ENCODE measurements at places on chromosomes 16 and 17.

DNA sequence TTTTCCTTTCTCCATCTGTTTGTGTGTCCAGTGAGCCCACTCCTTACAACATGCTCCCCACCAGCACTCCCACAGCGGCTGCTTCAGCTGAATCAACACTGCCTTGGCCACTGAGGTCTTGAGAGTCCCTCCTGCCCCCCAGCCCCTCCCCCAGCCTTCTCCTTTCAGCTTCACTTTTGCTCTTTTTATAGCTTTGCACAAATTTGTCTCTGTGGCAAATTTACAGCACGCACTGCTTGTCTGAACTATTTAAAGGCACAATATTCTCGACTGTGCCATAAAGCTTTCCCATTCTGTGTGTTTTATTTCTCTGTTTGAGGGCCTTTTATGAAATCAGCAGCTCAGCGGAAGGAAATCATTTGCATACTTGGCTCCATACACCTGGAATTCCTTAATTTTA is 579.3 kb downstream of the TOX3 start:
- no peak overlapping the region for H3K4me3 ChIP-seq
- no peak overlapping the region for H3K27ac ChIP-seq
- DNase-seq, result no peak
- no peaks in the 10 kb centered on the region for H3K4me1 ChIP-seq

GRCh38 chr17:4769628-4770027 is 2.1 kb upstream of the TM4SF5 start:
- H3K36me3 ChIP-seq, result no peaks in the 10 kb centered on the region
- no peak for DNase-seq
- no peak overlapping the region for H3K4me3 ChIP-seq
- H3K27ac ChIP-seq, result no peak overlapping the region
- H3K27me3 ChIP-seq, result no peaks in the 10 kb centered on the region
- H3K4me1 ChIP-seq, result no peaks in the 10 kb centered on the region

DNA sequence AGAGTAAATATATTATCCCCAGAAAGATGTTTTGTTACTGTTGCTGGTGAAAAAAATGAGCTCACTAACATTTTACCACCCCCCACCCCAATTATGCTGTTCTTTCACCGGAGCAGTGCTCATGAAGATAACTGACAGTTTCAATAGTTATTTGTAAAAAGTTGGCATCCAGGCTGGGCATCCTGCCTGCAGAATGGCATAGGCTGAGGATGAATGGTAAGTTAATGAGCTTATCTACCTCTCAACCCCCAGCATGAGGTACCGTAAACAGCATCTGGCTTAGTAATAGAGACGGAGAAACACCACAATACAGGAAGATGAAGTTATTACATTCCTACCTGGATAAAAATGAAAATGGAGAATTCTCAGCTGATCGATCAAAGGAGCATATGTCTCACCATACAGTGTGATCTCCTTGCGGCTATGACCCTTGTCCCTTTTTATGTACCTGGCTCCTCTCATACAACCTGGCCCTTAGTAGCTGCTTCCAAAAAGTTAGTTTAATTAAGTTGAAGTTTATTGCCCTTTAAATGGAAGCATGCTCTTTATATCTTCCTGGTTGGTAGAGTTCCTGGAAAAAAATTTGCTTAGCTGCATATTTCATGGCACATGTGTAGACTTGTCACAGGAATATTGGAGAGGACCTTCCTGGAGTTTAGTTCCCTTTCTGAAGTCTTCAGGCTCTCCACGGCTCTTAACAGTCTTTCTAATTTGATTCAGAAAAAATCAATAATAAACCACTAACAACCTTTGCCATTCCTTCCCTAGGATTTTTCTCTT is 61.2 kb upstream of the MPHOSPH6 start:
- no peak overlapping the region for H3K27ac ChIP-seq
- H3K27me3 ChIP-seq, result no peaks in the 10 kb centered on the region
- H3K36me3 ChIP-seq, result no peaks in the 10 kb centered on the region
- H3K4me3 ChIP-seq, result no peak overlapping the region
- DNase-seq, result no peak

- no peak for DNase-seq
- no peak within 1 kb of the TSS for H3K27ac ChIP-seq
- H3K4me3 ChIP-seq, result peak within 1 kb of the TSS; percentile 57
- H3K4me1 ChIP-seq, result peaks cover 6% of the 10 kb centered on the region
- no peaks in the 10 kb centered on the region for H3K36me3 ChIP-seq
Observed at GRCh38 chr16:1152651-1153259, at the start of gene CACNA1H. CACNA1H (plus strand) TSS chr16:1153106; CDS start chr16:1153738, 632 bp downstream.

DNA sequence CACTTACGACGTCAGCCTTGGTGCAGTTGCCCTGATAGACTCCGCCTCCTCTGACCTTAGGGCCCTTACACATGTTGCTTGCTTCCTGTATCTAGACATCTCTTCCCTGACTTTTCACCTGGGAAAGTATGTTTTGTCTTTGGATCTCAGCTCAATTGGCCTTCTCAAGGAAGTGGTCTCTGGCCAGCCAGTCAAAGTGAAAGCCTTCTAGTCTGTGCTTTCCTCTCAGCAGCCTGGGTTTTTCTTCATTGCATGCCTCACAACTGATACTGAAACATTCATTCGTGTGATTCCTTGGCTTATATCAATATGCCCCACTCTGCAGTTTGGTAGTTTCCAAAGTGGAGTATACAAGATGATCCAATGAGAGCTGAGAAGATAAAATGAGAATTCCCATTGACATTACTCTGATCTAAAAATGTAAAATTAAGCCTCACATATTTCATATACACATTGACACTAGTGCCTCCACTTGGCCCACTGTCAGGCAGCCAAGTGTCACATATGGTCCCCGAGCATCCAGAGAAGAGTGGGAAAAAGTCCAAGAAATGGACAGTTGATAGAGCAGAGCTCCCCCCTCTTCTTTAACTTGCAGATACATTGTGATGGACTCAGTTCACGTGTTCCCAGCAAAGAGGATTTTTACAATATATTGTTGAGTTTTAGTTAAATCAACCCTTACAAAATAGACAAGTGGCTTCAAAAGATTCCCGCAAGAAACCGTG is 371.2 kb upstream of the ASIC2 start:
- peak; percentile 28 for DNase-seq
- H3K27me3 ChIP-seq, result no peaks in the 10 kb centered on the region
- H3K4me3 ChIP-seq, result no peak overlapping the region
- no peaks in the 10 kb centered on the region for H3K36me3 ChIP-seq
- no peak overlapping the region for H3K27ac ChIP-seq

- peak overlapping the region; percentile 76 for H3K4me3 ChIP-seq
- no peaks in the 10 kb centered on the region for H3K27me3 ChIP-seq
- H3K27ac ChIP-seq, result peak overlapping the region; percentile 98
- no peak for DNase-seq
Observed at GRCh38 chr16:17469741-17470181, 999 bp downstream of the XYLT1 start.

- no peaks in the 10 kb centered on the region for H3K27me3 ChIP-seq
- DNase-seq, result no peak
- no peaks in the 10 kb centered on the region for H3K36me3 ChIP-seq
- no peak overlapping the region for H3K4me3 ChIP-seq
Observed at GRCh38 chr17:72244956-72245355, 124.1 kb downstream of the SOX9 start.

GRCh38 chr16:58116529-58116928 is 12.7 kb downstream of the CFAP20 start:
- H3K4me1 ChIP-seq, result no peaks in the 10 kb centered on the region
- H3K36me3 ChIP-seq, result peaks cover 47% of the 10 kb centered on the region
- H3K27ac ChIP-seq, result no peak overlapping the region
- no peak overlapping the region for H3K4me3 ChIP-seq
- DNase-seq, result no peak

- no peak overlapping the region for H3K4me3 ChIP-seq
- H3K36me3 ChIP-seq, result peaks cover 17% of the 10 kb centered on the region
- H3K27me3 ChIP-seq, result no peaks in the 10 kb centered on the region
- no peaks in the 10 kb centered on the region for H3K4me1 ChIP-seq
Observed at GRCh38 chr16:3791701-3792100, 74.4 kb upstream of the TRAP1 start.

- no peaks in the 10 kb centered on the region for H3K4me1 ChIP-seq
- no peak overlapping the region for H3K27ac ChIP-seq
- no peak overlapping the region for H3K4me3 ChIP-seq
- DNase-seq, result no peak
Observed at GRCh38 chr16:30459456-30459855, 13.1 kb upstream of the ITGAL start.

DNA sequence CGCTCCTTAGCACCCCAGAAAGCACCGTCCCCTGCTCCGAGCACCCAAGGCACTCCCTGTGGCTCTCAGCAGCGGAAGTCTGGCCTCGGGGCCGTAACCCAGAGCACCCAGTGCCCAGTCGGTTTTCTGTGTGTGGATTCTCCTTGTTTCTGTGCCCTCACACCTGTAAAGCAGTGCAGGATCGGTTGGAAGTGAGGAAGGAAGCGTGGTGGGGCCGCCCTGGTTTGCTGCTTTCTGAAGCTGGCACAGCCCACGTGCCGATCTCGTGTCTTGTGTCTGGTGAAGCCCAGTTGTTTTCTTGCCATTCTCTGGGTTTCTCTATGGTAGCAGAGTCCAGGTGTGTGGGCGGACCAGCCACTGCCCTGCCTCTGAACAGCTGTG is 3.7 kb downstream of the ACSF3 start:
- H3K27ac ChIP-seq, result no peak overlapping the region
- H3K4me3 ChIP-seq, result no peak overlapping the region
- H3K4me1 ChIP-seq, result peaks cover 21% of the 10 kb centered on the region
- H3K36me3 ChIP-seq, result peaks cover 19% of the 10 kb centered on the region
- no peak for DNase-seq
- H3K27me3 ChIP-seq, result no peaks in the 10 kb centered on the region

- H3K4me1 ChIP-seq, result no peaks in the 10 kb centered on the region
- no peaks in the 10 kb centered on the region for H3K27me3 ChIP-seq
- no peaks in the 10 kb centered on the region for H3K36me3 ChIP-seq
- H3K4me3 ChIP-seq, result no peak overlapping the region
- H3K27ac ChIP-seq, result no peak overlapping the region
Observed at GRCh38 chr17:70636517-70637133, 467.3 kb downstream of the KCNJ2 start.

GRCh38 chr16:78519896-78520295 is 420.4 kb downstream of the WWOX start:
- no peaks in the 10 kb centered on the region for H3K4me1 ChIP-seq
- no peak overlapping the region for H3K4me3 ChIP-seq
- no peaks in the 10 kb centered on the region for H3K27me3 ChIP-seq
- DNase-seq, result no peak
- no peak overlapping the region for H3K27ac ChIP-seq
- no peaks in the 10 kb centered on the region for H3K36me3 ChIP-seq

DNA sequence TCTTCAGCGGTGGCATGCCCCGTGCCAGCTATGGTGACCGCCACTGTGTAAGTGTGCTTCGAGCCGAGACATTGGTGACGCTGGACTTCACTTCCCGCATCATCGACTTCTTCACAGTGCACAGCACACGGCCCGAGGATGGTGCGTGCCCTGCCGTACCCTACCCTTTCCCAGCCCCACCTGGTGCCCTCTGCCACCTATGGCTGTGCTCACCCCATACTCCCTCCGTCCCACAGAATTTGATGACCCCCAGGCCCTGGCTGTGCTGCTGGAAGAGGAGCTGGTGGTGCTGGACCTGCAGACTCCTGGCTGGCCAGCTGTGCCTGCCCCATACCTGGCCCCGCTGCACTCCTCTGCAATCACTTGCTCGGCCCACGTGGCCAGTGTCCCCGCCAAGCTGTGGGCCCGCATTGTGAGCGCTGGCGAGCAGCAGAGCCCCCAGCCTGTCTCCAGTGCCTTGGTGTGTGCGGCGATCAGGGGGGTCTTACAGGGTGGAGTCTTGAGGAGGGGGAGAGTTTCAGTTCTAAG is 9.5 kb downstream of the LLGL1 start:
- peak overlapping the region; percentile 85 for H3K27ac ChIP-seq
- H3K4me3 ChIP-seq, result no peak overlapping the region
- no peaks in the 10 kb centered on the region for H3K4me1 ChIP-seq
- H3K36me3 ChIP-seq, result peaks cover 13% of the 10 kb centered on the region
- no peaks in the 10 kb centered on the region for H3K27me3 ChIP-seq

DNA sequence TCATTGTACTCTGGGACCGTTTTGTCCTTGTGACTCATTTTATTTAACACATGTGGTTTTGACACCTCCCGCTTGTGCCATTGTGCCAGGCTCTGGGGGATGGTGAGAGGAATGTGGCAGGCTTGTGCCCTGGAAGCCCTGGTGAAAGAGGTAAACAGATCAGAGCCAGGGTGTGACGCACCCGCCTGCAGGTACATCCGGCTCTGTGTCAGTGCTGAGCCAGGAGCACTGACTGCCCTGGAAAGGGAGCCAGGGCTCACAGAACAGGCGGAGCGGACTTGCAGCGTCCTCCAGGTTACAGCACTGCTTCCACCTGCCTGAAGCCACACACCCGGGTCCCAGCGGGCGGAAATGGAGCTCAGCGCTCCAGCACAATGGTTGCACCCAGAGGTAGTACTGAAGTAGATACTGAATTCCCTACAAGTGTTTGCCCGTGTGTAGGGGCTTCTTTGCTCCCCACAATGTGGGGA is 30.6 kb downstream of the CDRT15 start:
- H3K27me3 ChIP-seq, result no peaks in the 10 kb centered on the region
- no peaks in the 10 kb centered on the region for H3K4me1 ChIP-seq
- no peak overlapping the region for H3K4me3 ChIP-seq
- peaks cover 9% of the 10 kb centered on the region for H3K36me3 ChIP-seq
- peak; percentile 69 for DNase-seq
- no peak overlapping the region for H3K27ac ChIP-seq

GRCh38 chr16:66278111-66278531 is 88.4 kb upstream of the CDH5 start:
- no peak overlapping the region for H3K4me3 ChIP-seq
- H3K4me1 ChIP-seq, result no peaks in the 10 kb centered on the region
- no peak overlapping the region for H3K27ac ChIP-seq

- H3K4me1 ChIP-seq, result peaks cover 63% of the 10 kb centered on the region
- no peaks in the 10 kb centered on the region for H3K27me3 ChIP-seq
- H3K27ac ChIP-seq, result peak overlapping the region; percentile 92
Observed at GRCh38 chr17:47907932-47908562, 12.0 kb downstream of the SP2 start.

DNA sequence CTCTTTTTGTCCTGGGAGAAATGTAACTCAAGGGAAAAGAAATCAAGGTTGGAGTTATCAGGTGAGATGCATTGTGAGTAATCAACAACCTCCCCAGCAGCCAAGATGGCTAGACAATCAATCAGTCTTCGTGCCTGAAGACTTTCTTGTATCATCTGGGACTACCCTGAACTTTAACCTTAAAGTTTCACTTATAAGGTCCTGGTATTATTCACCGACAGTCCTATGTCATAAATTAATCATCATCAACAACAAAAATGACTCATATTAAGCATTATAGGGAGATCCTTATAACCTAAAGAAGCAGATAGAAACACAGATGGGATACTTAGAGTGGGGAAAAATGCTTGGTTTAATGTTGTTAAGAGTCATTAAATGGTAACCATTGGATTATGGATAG is 7.7 kb upstream of the TEKT3 start:
- no peak for DNase-seq
- H3K27ac ChIP-seq, result no peak overlapping the region
- no peaks in the 10 kb centered on the region for H3K4me1 ChIP-seq
- no peaks in the 10 kb centered on the region for H3K36me3 ChIP-seq

DNA sequence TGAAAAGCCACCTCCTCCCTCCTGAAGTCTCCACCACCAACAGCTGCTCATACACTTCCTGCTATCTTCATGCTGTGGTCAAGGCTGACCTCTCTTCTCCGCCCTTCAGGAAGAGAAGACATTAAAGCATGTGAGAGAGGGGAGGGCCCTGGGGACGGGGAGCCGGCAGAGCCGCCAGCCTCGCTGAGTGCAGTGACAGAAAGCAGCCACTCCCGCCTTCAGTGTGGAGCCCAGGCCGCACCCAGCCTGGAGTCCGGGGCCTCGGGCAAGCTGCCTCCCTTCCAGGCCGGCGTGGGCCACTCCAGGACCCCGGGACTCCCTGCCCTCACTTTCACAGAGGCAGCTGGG is 94.7 kb upstream of the TNRC6C start:
- H3K36me3 ChIP-seq, result no peaks in the 10 kb centered on the region
- H3K4me3 ChIP-seq, result no peak overlapping the region
- peaks cover 6% of the 10 kb centered on the region for H3K4me1 ChIP-seq
- peak overlapping the region; percentile 71 for H3K27ac ChIP-seq
- no peaks in the 10 kb centered on the region for H3K27me3 ChIP-seq

All from ascending aorta (tissue), 2 donors.